HS-5 (cell line): ENCODE measurements at places on chromosomes 12 and 14.

- no peak for DNase-seq
Observed at GRCh38 chr12:65825183-65825506, 862 bp downstream of the HMGA2 start.

- DNase-seq, result no peak
Observed at GRCh38 chr12:118541934-118542333, 165.6 kb downstream of the SUDS3 start.

DNA sequence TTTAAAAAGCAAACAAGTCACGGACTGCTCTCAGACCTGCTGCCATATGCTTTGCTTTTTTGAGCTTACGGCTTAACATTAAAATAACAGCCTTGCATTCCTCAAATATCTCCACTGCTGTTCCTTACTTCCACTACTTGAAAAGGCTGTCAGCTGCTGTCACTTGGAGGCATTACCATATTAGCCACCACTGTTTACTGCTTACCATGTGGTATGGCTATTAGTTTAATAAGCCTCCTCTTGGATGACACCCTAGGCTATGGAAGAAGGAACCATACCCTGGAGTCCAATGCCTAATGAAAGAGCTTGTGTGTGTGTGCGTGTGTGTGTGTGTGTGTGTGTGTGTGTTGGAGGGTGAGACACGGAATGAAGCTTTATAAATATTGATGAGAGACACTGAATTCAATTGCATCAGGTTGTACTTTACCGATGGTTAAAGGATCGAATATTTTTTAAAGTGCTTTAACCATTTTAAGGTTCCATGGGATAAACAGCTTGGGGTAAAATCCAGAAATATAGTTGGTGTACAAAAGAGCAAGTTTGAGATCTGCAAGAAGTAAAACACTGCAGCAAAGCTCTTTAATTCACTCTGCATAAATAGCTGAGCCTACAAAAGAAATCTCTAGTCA, 174.5 kb downstream of the TTC7B start:
- DNase-seq, result no peak

DNA sequence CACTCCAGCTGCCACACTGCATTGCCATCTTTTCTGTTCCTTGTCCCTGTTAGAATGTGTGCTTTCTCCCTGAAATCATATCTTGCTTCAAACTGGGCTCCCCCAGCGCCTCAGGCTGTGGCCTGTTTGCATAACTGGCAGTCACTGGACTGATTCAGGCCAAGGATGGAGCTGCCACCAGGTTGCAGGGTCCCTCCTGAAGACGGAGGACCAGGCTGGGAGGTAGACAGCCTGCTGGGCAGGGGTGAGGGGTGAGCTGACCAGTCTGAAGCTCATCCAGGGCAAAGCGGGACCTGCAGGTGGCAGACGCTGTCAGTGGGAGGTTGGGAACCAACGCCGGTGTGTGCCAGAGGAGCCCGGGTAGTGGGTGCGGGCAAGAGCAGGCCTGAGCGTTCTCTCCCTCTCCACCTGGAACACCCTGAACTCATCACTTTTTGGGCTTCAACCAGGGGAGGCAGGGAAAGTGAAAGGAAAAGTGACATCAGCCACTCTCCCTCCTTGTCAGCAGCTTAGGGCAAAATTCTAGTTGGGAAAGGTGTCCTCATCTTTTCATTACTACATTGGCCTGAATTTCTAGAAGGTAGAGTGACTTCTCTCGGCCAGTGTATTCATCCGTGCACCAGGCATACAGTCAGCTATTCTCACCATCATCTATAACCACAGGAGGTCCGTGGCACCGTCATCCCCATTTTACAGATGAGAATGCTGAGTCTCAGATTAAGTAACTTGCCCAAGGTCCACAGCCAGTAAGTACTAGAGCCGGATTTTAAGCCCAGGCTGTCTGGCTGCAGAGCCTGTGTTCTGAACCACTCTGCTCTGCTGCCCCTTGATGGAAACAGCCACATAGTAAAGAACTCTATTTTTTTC, 219.1 kb downstream of the SLC41A2 start:
- DNase-seq, result no peak

- no peak for DNase-seq
Observed at GRCh38 chr14:90721619-90722305, 94.5 kb downstream of the TTC7B start.

- DNase-seq, result no peak
Observed at GRCh38 chr12:5582018-5582417, 150.1 kb downstream of the NTF3 start.

- no peak for DNase-seq
Observed at GRCh38 chr14:95850429-95850828, 26.2 kb upstream of the TUNAR start.

DNA sequence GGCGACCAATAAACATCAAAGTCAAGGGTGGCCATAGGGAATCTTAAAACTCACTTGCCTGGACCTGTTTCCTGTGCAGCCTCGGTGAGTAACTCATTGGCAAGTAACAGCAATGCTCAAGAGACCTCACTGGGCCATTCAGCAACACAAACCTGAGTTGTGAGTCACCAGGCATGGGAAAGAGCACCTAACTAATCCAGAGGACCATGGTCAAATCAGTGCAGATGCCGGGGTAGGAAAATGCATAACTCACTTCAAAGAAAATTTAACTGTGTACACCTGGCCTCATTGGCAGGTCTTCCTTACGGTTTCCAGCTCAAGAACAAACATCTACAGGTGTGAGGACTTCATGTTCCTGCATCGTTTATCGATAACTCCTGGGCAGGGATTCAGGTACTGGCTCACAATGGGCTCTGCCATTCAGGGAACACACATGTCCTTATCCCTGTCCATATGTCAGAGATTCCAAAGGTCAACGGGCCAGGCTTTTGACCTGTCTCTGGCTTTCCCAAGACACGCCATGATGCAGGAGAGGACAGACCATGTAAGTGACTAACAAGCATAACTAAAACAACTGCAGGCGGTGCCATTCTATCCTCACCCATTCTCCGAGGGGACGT, 211.8 kb downstream of the ANO2 start:
- no peak for DNase-seq

DNA sequence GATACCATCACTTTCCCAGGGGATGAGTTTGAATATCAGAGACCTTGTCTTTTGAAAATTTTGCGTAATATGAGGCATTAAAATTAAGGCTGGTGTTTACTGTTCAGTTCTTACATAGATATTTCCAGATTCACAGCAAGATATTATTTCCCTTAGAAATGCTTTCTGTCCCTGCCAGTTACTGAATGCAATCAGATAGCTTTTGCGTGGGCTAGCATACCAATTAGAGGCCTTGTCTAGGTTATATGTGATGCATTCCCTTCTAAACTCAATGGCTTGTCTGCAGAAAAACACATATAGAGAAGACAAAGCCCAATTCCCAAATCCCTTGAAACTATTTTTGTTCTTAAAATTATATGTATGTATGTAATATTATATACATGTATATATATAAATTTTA, 167.8 kb downstream of the RMST start:
- DNase-seq, result no peak

- DNase-seq, result no peak
Observed at GRCh38 chr14:91311284-91311662, 66.8 kb upstream of the GPR68 start.

DNA sequence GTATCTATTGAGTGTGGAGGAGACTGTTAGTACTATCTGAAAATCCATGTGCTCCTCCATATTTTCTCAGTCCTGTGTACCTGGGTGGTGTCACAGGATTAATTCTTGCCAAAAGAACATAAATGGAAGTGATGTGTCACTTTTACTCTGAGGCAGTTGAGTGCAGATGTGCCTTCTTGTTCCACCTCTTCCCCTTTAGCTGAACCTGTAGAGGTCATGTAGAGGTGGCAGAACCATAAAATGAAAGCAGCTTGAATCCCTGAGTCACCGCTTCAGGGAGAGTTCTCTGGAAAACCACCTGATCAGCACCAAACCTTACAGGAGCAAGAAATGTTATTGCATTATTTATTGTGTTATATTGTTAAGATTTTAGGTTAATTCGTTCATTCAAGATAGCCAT, 14.7 kb upstream of the SLC25A3 start:
- DNase-seq, result no peak

DNA sequence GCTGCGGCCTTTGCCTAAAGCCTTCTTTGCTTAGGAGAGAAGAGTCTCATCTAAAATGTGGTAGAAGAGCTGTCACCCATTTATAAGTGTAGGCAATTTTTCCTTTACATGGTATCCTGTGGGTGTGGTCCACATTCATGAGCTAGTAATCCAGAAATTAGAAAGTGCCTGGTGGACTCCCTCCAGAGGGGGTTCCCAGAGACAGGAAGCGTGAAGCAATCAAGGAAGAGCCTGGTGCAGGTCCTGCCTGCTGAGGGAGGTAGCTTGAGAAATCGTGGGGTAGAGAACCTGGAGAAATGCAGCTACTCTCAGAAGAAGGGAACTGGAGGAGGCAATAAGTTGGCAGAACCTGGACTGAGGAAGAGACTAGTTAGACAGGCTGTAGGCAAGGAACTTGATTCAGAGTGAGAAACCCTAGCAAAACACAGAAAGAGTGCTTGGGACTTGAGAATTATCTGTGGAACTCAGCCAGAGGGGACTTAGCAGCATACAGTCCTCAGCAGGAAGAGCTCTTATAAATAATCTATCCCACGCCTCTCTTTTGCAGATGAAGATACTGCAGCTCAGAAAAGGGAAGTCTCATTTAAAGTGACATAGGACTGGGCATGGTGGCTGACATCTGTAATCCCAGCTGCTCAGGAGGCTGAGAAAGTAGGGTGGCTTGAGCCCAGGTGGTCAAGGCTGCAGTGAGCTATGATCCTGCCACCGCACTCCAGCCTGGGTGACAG, 182.4 kb upstream of the CCND2 start:
- no peak for DNase-seq
